ENCODE measurements at places on chromosomes 16 and 17.

GRCh38 chr16:28917095-28917494, 7.9 kb downstream of the RABEP2 start:
- DNase-seq = no peak

DNA sequence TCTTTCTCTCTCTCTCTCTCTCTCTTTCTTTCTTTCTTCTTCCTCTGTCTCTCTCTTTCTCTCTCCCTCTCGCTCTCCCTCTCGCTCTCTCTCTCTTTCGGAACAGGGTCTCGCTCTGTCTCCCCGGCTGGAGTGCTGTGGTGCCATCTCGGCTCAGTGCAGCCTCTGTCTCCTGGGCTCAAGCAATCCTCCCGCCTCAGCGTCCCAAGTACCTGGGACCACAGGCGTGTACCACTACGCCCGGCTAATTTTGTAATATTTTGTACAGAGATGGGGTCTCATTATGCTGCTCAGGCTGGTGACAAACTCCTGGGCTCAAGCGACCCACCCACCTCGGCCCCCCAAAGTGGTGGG, 12.7 kb upstream of the KLHDC4 start:
- no peak for DNase-seq

DNA sequence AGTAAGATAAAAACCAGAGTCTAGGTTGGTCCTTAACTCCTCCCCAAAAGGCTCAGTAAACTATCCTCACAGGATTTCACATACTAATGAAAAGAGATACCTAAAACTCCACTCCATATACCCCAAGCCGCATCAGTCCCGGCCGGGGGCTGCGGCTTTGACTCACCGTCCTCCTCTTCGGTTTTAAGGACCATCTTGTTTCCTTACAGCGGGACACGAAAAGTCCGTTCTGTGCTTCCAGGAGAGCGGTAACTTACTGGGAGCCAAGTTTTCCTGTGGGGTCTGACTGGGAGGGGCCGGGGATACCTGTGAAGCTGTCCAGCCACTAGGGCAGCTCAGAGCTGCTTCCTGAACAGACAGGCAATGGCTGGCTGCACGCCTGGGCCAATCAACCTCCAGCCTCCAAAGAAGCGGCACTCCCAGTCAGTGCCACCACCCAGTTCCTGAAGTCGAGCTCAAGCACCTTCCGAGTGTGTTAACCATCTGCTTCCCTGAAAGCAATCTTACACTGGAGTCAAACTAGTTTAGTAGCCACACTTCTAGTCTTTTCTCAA, 45.5 kb downstream of the CYTH1 start:
- DNase-seq = peak; percentile 44

- DNase-seq = no peak
Observed at GRCh38 chr16:14473488-14473887, 156.6 kb downstream of the PARN start.

- DNase-seq = no peak
Observed at GRCh38 chr17:71084219-71084618, 914.9 kb downstream of the KCNJ2 start.

DNA sequence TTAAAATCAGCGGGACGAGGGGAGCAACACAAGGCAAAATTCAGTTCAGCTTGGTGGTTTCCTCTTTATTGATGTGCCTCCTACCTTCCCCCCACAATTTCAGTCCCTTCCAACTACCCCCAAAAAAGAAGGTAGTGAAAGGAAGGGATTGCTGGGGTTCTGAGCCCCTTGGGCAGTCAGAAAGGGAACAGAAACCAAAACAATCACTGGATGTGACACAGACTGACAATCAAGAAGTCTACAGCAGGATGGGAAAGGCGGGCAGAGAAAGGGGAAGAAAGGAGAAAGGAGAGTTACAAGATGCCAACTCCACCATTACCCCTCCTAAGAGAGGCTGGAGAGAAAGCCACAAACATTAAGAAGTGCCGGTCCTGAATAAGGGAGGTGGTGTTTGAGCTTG, 1.1 kb upstream of the PHF23 start:
- DNase-seq = no peak

- DNase-seq = no peak
Observed at GRCh38 chr16:27907457-27907972, 156.0 kb downstream of the GSG1L start.

GRCh38 chr17:72255481-72255880, 134.7 kb downstream of the SOX9 start:
- no peak for DNase-seq

- DNase-seq = no peak
Observed at GRCh38 chr16:56793492-56793891, 63.6 kb downstream of the NUP93 start.

DNA sequence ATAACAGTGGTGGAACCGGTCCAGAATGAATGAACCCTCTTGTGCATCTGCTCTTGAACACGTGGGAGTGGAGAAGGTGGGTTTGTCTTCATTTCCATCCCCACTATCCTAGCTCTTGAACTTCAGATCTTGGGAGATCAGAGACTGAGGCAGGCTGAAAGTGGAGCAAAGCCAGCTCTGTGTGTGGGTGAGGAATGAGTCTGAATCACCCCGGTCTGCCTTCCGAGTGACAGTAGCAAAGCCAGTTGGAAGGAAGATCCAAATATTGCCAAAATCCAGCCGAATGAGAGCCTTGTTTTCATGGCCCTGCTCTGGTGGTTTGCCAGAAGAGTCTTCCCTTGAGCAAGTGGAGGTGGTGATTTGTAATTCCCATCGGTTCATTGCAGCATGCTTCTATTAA, 29.0 kb upstream of the ASIC2 start:
- DNase-seq = no peak

GRCh38 chr16:86120201-86121192, 221.5 kb downstream of the IRF8 start:
- no peak for DNase-seq

GRCh38 chr17:77798481-77798880, 160.0 kb upstream of the TNRC6C start:
- no peak for DNase-seq

DNA sequence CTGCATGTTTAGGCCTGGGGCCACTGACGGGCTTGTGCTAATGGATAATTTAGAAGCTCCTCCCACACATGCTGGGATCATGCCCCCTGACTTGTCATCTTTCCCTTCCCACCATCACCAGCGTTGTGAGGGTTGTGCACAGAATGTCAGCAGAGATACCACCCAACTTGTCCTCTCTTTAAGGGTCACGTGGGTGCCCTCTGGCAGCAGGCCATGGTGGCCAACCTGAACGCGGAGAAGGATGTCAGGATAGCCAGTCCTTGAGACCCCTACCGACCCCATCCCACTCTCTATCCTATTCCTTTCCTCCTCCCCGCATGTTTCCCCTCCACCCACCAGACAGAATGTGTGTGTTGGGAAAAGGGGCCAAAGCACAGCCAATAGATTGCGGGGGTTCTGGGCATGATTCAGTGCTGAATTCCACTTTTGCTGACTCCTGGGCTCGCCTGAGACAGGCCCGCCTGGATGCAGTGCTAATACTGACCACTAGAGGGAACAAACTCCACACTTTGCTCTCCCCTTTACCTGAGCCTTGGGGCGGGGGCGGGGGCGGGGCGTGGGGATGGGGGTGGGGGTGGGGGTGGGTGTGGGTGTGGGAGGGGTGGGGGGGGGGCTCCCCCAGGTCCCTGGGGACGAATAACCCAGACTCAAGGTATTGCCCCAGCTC, at the start of gene GH2:
TSS of gene GH2 (minus strand) at position 10 of the 667 bp plus-strand sequence. CDS start 143 bp downstream, outside the sequence.
- peak; percentile 44 for DNase-seq

DNA sequence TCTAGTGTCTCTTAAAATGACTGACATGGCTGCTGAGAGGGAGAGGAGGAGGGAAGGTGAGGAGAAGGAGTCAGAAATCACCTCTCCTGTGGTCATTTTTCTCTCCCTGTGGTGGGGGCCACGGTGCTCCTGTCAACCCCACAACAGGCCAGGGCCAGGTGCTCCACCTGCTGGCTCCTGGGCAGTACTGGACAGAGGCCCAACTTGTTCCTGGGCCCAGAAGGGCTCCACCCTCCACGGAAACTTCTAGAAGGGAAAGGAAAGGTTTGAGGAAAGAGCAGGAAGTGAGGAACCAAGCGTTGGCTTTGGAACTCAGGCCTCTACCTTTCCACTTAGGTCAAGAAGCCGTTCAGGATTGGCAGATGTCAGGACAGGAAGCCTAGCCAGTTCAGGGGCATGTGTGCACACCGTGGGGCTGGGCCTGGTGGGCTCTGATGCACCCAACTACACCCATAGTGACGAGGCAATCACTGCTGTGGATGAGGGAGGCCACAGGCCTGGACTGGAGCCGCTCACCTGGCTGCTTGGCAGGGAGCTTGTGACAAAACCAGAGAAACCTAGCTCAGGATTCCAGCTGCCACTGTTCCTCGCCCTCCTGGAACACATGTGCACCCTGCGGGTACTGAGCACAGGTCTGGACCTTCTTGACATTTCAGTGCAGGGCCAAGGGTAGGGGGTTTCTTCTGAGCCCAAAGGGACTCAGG, 36.1 kb downstream of the WNT3 start:
- DNase-seq = no peak
